GM03348 (cell line): ENCODE measurements at places on chromosomes 16 and 17.

DNA sequence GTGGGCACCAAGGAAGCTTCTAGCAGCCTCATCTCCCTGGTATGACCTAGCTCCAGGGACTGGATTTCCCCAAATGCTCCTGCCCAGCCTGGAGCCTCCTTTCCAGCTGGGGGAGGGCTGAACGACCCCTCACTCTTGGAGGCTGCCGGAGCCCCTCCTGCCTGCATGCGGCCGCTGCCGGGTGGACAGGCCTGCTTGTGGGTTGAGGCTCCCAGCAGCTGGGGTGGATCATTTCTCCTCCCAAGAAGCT is 213.6 kb downstream of the SEC14L1 start:
- DNase-seq: no peak

DNA sequence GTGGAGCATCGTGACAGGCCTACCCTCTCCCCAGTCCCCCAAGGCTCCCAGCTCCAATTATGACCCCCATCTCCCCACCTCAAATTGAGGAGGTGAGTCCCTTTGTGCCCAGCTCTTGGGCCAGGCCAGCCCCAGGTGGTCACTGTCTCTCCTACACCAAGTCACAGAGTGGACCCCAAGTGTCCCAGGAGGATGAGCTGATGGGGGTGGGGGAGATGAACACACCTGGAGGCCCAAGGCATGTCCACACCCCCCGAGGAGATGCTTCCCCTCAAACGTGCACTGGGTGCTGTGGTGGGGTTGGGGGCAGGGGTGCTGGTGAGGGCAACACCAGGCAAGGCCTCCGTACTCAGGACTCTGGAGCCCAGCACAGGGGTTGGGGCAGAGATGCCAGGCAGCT is 73.2 kb downstream of the RBFOX3 start:
- no peak for DNase-seq

- DNase-seq: no peak
Measured at GRCh38 chr17:36721560-36722120, 120.3 kb downstream of the MRM1 start.

DNA sequence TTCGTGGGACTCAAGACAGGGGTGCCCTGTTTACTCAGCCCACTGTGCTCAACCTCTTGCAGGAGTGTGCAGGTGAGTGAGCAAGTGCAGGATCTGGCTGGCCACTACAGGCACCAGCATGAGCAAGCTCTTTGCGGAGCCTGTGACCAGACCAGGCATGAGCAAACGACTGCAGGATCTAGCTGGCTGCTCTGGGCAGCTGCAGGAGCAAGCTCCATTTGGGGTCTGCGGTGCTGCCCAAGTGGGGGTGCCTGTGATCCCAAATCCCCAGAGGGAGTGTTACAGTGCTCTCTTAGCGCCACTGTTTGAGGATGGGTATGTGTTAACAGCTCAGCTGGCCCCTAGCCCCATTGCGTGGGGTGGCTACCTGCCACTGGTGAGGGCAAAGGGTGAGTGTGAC is 2.4 kb downstream of the USP6 start:
- DNase-seq: no peak

- DNase-seq: peak; percentile 92
Measured at GRCh38 chr17:80279895-80280294, 19.2 kb downstream of the RNF213 start.

DNA sequence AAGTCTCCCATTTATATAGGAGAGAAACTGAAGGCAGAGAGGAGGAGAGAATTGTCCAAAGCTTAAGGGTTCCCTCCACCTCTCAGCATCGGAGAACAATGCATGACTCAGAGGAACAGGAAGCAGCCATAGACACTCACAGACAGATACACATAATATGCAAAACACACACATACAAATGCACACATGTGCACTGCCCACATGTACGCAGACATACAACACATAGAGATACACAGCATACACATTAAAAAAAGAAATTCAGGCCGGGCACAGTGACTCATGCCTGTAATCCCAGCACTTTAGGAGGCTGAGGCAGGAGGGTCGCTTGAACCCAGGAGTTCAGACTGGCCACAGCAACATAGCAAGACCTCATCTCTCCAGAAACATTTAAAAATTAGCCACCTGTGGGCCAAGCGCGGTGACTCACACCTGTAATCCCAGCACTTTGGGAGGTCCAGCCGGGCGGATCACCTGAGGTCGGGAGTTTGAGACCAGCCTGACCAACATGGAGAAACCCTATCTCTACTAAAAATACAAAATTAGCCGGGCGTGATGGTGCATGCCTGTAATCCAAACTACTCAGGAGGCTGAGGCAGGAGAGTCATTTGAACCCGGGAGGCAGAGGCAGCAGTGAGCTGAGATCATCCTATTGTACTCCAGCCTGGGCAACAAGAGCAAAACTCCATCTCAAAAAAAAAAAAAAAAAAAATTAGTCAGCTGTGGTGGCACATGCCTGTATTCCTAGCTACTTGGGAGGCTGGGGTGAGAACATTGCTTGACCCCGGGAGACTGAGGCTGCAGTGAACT is 11.3 kb downstream of the ERAL1 start:
- no peak for DNase-seq

DNA sequence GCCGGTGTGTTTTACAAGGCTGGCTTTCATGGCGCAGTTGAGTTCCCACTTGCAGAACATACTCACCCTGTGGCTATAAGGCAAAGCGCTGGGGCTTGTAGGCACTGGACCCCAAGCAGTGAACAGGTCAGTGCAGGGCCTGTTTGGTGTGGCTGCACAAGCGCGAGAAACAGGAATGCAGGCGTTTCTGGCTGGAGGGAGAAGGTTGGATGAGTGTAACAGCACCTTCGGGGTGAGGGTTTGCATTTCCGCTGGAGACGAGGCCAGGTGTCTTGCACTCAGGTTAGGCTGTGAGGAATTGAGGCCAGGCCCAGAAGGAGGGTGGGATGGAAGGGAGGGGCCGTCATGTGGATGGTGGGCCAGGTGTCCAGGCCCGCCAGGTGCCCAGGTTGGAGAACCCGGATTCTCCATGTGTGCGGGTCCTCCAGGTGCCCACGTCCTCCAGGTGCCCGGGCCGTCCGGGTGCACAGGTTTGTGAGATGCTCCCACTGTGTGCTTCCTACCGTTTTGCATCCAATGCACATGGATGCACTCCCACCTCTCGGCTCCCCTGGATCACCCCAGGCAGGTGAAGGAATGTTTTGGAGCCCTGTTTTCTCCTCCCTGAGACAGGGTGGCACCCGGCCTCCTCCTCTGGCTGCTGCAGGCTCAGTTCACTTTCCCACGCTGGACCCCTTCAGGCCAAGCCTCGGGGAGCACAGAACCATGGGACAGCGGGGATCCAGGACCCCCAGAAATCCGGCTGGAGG is 46.0 kb downstream of the SLC7A5 start:
- no peak for DNase-seq

GRCh38 chr16:12304861-12305596 is 328.5 kb downstream of the SNX29 start:
- DNase-seq: no peak

DNA sequence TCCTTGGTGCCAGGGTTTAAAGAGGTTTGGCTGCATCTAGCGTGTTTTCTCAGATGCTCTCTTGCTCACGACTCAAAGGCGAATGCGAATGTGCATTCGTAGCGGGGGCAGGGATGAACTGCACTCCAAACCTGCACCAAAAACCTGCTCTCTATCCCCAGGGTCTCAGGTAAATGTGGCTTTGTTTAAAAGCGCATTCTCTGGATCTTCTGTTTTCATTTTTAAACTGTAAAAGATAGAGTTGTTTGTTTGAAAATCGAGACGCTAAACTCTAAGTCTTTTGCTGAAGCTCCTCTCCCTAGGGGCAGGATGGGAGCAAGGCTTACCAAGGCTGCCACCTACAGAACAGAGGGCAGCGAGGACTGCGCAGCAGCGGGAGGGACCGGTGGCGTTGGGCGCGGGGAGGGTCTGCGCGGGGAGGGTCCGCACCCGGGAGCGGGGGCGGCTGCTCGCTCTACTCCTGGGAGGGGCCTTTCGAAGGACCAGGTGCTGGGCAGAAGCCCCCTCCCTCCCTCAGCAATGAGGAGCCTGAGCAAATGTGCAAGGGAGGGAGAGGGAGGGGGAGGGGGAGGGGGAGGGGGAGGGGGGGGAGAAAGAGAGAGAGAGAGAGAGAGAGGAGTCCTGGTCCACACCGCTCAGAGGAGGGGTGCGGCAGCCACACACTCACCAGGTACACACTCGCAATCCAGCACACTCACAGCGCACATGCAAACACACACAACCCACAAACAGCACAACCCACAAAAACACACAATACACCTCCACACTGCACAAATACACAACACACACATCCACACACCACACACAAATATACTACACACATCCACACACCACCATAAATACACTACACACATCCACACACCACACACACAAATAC is 142.8 kb downstream of the GRIN2A start:
- peak; percentile 24 for DNase-seq

DNA sequence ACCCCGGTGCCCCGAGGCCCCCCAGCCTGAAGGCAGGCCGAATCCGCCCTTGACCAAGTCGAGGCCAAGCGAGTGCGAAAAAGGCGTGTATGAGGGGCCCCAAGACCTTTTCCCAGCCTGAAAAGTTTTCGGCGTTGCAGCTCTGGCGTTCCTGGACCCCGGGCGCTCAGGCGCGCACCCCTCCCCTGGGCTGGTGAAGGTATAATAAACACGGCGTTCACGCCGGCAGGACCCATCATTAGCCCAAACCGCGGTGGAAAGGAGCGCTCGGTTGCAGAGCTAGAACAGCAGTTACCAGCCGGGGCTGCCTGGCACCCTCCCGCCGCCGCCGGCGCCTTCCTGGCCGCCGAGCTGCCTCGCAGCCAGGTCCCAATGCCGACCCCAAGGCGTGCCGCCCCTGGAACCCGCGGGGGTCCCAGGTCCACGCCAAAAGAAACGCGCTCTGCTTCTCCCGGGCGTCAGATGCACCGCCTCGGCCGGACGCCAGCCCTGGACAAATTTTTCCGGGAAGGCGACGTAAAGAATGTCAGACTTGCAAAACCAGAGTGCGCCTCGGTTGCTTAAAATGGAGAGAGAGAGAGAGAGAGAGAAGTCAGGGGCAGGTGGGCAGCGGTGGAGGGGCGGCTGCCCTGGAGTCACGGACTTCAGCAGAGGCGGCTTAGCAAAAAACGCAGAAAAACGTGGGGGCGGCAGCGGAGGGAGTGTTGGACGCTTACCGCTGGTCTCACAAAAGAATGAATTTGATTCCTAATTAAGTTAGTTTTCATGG is 11.5 kb upstream of the FOXF1 start:
- no peak for DNase-seq

DNA sequence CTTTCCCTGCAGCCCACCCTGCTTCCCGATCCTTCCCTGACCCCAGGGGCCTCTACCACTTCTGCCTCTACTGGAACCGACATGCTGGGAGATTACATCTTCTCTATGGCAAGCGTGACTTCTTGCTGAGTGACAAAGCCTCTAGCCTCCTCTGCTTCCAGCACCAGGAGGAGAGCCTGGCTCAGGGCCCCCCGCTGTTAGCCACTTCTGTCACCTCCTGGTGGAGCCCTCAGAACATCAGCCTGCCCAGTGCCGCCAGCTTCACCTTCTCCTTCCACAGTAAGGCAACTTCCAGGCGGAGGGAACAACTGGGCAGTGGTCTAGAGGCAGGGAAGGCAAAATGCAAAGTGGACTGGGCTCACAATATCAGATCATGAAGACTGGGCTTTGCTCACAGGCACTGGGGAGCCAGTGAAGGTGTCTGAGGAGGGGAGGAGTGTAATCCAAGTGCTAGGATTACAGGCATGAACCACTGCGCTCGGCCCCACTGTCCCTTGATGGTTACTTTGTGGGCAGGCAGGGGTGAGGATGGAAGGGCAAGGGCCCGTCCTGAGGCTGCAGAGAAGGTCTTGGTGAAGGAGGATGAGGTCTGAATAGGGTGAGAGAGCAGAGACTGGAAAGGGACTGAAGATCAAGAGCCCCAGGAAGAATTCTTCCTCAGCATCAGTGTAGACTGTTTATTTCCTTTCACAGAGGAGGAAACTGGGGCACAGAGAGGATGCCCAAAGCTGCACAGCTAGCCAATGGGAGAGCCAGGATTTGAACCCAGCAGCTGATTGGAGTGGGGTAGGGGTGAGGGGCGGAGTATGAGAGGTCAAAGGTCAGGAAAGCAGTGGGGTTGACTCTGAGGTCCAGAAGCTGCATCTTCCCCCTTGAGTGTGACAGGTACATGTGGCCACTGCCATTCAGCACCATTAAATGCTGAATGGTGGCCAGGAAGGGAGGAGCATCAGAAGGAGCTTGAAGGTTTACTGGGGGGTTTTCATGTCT is 16.5 kb upstream of the ADGRG3 start:
- DNase-seq: no peak

DNA sequence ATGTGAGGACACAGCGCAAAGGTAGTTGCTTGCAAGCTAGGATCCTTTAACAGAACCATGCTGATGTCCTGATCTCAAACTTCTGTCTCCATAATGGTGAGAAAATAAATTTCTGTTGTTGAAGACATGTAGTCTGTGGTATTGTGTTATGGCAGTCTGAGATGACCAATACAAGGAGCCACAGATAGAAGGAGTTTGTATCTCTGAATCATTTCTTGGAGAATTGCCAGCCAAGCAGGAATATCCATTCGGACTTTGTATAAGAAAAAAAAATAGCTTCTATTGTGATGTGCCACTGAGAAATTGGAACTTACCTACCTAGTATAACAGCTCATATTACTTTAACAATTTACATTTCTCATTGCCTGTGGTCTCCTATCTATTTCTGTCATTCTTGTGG is 447.6 kb upstream of the CA10 start:
- no peak for DNase-seq

- no peak for DNase-seq
Measured at GRCh38 chr16:59697761-59698160, 963.6 kb upstream of the GOT2 start.

GRCh38 chr16:86430814-86431213 is 79.5 kb upstream of the FOXF1 start:
- DNase-seq: no peak

- no peak for DNase-seq
Measured at GRCh38 chr16:79608976-79609375, 8.4 kb upstream of the MAF start.

DNA sequence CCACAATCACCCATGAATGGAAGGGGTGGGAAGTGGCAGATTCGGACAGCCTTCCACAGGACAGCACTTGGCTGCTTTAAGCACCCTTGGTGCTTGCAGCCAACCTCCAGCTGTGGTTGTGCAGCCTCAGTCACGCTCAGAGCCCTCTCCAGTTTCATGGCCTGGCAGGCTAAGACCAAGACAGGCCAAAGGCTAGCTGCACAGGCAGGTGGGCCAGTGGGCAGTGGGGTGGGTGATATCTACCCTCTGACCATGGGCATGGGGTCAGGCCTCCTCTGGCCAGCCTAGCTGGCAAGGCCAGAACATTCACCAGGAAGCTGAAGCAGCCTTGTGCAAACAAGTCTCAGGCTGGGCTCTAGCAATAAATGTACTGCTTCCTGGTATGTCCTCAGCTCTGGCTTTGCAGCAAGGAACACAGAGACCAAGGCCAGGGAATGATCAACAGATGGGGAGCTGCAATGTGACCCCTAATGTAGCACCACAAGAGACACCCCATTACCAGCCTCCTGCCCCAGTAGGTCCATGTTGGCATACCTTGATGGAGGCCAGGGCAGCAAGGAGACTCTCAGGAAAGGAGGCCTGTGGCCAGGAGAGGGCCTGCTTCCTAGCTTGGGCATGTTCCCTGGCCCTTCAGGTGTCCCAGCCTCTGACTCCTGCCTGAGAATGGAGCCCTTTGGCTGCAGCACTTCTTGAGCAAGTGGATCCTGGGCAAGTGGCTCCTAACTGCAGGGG is 20.9 kb downstream of the HSD11B2 start:
- no peak for DNase-seq
